ENCODE measurements at places on chromosomes 3 and 15. TPM values are rescaled to one million over a fixed set of nuclear protein-coding genes. Genes with fewer than 3 reads are reported as not detected.

GRCh38 chr15:47885920-47886319 lies 168.6 kb downstream of the SEMA6D start:
- no peak for DNase-seq

Gene SENP2
- 25.1 TPM for total RNA-seq

Gene ZNF106
- 457 TPM for total RNA-seq

Gene AMIGO3
- total RNA-seq: not detected

Gene PLD1
- total RNA-seq: 78.0 TPM

Gene EXD1
- not detected for total RNA-seq

Gene LOXL1
- 15.9 TPM for total RNA-seq

GRCh38 chr3:11555211-11555782 lies 88.4 kb downstream of the VGLL4 start:
- no peak for DNase-seq

Gene SI
- not detected for total RNA-seq

Gene WHAMM
- total RNA-seq: 5.7 TPM

Gene JAGN1
- total RNA-seq: 19.1 TPM

Data from Right ventricle myocardium inferior (tissue), 1 donor.